ENCODE measurements at places on chromosomes 12 and 14.

DNA sequence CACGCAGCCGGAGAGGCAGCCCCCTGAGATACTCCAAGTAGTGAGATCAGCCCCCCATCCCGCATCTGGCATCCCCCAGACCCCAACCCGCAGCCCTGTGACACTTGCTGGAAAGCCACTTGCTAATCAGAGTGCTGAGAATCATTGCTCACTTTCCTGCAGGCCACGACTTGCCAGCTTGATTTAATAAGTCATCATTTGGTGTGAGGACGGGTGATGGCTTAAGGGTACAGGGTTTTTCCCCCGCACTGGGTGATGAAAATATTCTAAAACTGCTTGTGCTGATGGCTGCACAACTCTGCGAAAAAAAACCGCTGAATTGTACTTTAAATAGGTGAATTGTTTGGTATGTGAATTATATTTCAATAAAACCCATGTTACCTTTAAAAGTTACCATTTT, 171.2 kb downstream of the FOXN3 start:
- DNase-seq: no peak

DNA sequence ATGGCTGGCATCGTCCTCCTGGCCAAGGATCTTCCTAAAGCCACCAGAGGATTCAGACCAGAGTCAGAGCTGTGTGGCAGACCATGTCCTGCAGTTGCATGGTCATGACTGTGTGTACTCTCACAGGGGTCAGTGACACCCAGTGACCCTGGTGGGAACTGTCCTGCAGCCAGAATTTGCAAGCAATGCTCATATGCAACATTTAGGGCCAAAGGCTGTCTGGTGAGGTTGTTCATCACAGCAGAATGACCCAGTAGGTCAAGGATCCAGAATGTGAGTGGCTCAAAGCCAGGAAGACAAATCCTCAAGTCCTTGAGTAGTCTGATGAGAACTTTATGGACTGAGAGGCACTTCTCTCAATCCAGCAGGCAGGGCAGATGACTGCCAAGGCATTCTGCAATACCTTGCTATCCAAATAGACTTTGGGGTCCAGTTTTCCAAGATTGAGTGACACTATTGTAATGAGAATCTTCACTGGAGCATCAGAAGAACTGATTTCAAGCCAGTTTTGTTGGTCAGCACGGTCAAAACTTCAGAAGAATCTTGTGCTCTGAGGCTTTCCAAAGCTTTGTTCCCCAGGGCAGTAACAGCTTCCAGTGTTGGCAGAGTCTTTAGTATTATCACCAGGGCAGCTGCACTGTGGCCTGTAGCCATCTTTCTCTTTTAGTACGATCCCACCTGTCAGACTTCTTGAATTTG, 122.0 kb downstream of the PTCSC3 start:
- no peak for DNase-seq

DNA sequence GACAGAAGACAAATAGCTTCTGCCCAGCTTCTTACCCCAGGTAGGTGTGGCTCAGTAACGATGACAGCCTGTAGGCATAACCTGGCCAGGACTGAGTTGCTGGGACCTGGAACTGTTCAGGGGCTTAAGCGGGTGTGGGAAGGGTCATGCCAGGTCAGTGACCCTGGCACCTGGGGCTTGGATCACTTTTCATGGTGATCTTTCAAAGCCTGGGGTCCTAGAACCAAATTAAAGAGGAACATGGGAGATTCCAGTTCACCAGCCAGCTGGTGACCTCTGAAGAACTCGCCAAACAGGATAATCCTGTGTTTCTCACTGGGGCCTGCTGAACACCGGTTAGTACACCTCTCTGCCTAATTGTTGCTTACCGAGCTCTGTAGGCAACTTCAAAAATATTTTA, 102.6 kb upstream of the LMNTD1 start:
- no peak for DNase-seq

GRCh38 chr12:42669553-42669952, 80.0 kb upstream of the PRICKLE1 start:
- no peak for DNase-seq

- DNase-seq: no peak
Measured at GRCh38 chr12:46660276-46660675, 165.5 kb downstream of the SLC38A4 start.

DNA sequence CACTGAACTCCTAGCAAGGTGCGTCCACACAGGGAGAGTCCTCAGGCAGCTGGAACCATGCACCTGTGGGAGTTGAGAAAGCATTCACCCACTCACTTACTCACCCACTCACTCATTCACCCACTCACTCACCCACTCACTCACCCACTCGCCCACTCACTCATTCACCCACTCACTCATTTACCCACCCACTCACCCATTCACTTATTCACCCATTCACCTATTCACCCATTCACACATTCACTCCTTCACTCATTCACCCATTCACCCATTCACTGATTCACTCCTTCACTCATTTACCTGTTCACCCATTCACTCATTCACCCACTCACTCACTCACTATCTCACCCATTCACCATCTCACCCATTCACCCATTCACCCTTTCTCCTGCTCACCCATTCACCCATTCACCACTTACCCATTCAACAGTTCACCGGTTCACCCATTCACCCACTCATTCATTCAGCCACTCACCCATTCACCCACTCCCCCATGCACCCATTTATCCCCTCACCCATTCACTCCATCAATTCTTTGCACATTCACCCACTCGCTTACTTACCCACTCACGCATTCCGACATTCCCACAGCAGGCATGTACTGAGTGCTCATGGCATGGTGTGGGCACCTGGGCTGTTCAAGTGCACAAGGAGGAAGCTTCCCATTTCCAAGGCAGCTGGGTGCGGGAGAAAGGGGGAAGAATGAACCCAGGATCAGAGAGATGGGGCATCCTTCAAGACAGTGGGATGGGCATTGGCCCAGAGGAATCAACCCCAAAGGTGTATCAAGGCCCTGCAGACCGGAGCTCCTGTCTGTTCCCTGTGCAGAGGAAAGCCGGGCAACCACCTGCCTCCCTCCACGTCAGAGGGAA, 135.2 kb upstream of the C14orf180 start:
- DNase-seq: no peak

DNA sequence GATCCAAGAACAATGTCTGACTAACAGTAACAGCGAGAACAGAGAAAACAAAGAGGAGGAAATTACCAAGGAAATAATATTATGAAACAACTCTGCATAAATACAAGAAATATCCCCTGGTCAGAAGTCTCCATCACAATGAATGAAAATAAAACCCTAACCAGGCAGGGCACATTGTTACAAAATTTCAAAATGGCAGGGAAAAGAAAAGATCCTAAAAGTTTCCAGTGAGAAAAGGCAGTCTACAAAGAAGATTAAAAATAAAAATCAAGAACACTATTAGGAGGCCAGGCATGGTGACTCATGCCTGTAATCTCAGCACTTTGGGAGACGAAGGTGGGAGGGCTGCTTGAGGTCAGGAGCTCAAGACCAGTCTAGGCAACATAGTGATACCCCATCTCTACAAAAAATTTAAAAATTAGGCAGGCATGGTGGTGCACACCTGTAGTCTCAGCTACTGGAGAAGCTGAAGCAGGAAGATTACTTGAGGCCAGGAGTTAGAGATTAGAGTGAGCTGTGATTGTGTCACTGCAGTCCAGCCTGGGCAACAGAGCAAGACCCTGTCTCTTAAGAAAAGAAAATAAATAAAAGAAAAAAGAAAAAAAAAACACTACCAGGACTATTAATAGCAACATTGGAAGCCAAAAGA, 47.8 kb downstream of the FERMT2 start:
- no peak for DNase-seq

DNA sequence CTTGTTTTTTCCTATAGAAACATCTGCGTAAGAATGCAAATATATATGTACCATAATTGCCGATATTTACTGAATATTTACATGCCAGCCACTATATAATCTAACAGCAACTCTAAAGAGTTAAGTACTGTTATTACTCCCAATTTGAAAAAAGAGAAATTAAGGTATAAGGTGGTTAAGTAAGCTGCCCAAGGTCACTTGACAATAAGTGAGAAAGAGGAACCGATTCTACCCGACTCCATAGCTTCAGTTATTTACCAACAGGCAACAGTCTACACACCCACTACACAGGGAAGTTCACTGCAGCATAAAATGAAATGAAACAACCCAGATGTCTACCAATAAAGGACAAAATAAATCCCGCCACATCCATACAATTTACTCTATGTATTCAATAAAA, 1.1 kb downstream of the MIS18BP1 start:
- DNase-seq: no peak

DNA sequence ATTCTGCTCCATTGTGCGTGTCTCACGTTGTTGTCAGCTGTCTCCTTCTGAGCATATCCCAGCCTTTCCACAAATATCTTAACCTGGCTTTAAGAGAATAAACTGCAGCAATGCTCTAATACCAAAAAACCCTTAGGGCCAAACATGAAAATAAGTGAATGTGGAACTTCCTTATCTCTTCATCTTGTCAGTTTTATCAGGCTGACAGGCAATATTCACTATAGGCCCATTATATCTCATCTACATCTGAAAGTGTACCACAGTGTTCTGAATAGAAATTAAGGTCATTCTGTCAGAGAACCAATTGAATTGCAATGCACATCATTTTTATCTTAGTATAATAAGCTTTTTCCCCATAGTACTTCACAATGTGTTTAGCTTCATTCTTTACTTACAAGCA, 933.1 kb upstream of the FBXO33 start:
- no peak for DNase-seq

DNA sequence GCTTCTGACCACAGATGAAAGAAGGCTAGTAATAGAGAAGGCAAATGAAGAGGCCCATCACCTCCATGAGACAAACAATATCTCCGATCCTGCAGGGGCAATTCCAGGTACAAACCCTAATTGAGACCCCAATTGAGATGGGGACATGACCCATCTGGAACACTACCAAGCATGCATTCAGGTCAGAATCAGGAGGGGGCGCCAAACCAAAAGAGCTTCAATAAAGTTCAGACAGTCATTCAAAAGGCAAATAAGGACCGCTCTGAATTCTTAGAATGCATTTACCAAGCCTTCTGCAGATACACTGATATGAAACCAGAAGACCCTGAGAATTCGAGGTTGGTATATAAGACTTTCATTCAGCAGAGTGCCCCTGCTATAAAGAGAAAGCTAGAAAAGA, 10.2 kb upstream of the EDDM3B start:
- DNase-seq: no peak

DNA sequence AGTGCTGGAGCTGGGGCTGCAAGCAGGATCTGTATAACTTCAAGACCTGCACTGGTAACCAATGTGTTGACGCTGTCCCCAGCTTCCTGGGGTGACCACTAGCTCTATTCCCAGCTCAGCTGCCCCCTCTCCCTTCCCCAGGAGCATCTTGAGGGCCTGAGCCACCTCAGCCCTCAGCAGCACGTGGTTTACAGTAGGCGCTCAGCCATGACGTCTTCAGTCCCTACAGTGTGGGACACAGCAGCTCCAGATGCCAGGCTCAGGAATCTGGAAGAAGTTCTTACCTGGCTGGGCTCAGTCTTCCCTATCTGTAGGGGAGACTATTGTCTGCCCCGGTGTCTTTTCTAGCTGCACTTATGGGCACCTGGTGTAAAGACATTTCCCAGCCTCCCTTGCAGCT, 8.6 kb downstream of the SDS start:
- DNase-seq: no peak

GRCh38 chr14:21204167-21205025, 48.5 kb upstream of the OR5AU1 start:
- DNase-seq: no peak

DNA sequence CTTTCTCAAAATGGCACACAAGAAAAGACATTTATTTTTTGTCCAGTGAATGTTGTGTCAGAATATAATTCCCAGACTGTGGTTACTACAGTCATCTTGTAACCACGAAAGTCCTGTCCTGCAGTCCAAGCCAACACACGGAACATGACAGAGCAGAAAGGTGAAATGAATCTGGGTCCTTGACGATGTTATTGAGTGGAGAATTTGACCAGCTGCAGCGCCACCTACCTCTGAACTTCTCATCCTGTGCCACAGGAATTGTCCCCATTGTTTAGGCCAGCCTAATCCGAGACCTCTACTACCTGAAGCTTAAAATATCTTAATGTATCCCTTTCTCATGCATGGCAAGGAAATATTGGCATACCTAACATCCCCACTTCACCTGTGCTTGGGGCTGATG, 64.1 kb upstream of the OTX2 start:
- DNase-seq: no peak

DNA sequence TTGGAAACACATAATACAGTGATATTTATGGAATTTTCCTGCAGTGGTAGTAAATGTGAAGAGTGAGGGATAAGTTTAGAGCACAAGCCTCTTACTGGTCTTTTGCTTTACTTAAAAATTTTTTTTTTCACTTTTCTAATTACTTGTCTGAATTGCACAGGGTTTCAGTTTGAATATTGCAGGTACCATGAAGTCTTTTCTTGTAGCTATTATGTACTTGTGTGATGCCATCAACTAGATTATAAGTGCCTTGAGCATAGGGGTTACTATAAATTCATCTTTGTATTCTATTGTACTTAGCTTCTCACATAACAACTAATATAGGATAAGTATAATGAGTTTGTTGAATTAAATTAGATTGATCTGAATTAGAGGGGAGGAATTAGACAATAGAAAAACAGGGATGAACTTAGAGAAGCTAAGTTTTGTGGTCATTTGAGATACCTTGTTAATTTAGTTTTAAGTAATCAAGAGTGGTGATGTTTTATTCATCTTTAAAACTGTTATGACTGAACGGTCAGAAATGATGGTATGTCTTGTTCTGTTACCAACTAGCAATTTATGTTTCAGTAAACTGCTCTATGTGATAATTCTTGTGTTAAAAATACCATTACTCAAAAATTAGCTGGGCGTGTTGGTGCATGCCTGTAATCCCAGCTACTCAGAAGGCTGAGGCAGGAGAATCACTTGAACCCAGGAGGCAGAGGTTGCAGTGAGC, 42.1 kb downstream of the CCDC91 start:
- no peak for DNase-seq

DNA sequence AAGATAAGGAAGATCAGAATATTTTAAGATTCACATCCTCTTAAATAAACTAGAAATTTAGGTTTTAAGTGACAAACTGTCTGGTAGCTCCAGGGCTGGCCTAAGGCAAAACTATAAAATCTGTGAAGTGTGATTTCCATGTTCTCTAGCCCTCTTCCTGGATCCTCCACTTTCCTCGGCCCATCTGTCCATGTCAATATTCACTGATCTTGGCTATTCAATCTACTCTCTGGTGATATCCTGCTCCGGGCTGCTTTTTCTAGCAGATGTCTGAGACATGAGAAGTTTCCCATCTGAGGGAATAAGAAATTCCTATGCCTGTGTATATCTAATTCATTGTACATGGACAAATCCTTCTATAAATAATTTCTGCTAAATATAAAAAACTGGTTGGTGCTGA, 500.4 kb downstream of the GALC start:
- no peak for DNase-seq

- no peak for DNase-seq
Measured at GRCh38 chr12:24554612-24555295, 394.1 kb downstream of the BCAT1 start.

- no peak for DNase-seq
Measured at GRCh38 chr12:92524489-92524888, 178.3 kb upstream of the PLEKHG7 start.

- no peak for DNase-seq
Measured at GRCh38 chr12:14514946-14515345, 52.7 kb downstream of the PLBD1 start.

Data from activated CD8-positive, alpha-beta memory T cell treated with anti-CD3 and anti-CD28 coated beads for 48 hours (primary cell).